T-helper 1 cell treated with Interleukin-12 subunit alpha and Interleukin-12 subunit beta and Interleukin-4 antibody, amounts not matched to agents 30 ng/mL and 1 ng/mL, for 36 hours (primary cell): ENCODE measurements at places on chromosomes 6 and 20. TPM values are rescaled to one million over a fixed set of nuclear protein-coding genes. Genes with fewer than 3 reads are reported as not detected.

The IL17A gene
- total RNA-seq: not detected in 2 replicates

The PTPRK gene
- 1.0 and 1.9 TPM in 2 replicates for total RNA-seq

The EPHA7 gene
- not detected in 2 replicates for total RNA-seq

The ABHD12 gene
- total RNA-seq: 32.4 and 32.9 TPM in 2 replicates

The RIMS4 gene
- total RNA-seq: not detected in 2 replicates

The COL20A1 gene
- total RNA-seq: 0.17 TPM in 1 of 2 replicates, not detected in the other

The THBD gene
- total RNA-seq: not detected in 2 replicates

The CRISP3 gene
- not detected in 2 replicates for total RNA-seq

The PKHD1 gene
- total RNA-seq: not detected in 2 replicates

The NRSN1 gene
- not detected in 2 replicates for total RNA-seq

The NRN1 gene
- 3.1 and 5.8 TPM in 2 replicates for total RNA-seq

The KLC4 gene
- 16.1 and 17.6 TPM in 2 replicates for total RNA-seq

The GCNT2 gene
- 5.8 and 6.4 TPM in 2 replicates for total RNA-seq

The PERP gene
- 7.0 and 7.4 TPM in 2 replicates for total RNA-seq

The PREP gene
- 46.4 and 47.1 TPM in 2 replicates for total RNA-seq

The FAM217A gene
- not detected in 2 replicates for total RNA-seq

The HUS1B gene
- total RNA-seq: 2.6 and 2.7 TPM in 2 replicates

The BNIP5 gene
- total RNA-seq: 0.10 TPM in 1 of 2 replicates, not detected in the other

The UST gene
- 0.10 and 0.32 TPM in 2 replicates for total RNA-seq

The ECT2L gene
- not detected in 2 replicates for total RNA-seq

The ADGRG6 gene
- total RNA-seq: not detected in 2 replicates

The PROKR2 gene
- total RNA-seq: not detected in 2 replicates

The AGPAT4 gene
- total RNA-seq: 20.7 and 21.2 TPM in 2 replicates
